ENCODE measurements at places on chromosomes 3 and 15.

- DNase-seq = no peak
These were observed 675 bp downstream of the PSMD6 start for GRCh38 chr3:64022451-64023186.

DNA sequence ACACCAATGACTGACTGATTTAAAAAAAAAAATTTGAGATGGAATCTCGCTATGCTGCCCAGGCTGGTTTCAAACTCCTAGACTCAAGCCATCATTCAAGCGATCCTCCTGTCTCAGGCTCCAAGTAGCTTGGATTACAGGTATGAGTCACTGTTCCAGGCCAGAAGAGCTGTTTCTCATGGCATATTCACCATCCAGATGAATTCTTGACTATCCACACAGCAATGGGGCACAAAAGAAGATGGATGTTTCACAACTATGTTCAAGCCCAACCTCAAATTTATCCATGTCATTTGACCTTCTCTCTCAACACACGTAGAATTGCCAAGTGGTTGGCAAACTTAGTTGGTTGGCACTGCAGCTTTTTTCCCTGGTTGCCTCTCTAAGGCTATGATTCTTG lies 40.6 kb downstream of the PRICKLE2 start:
- no peak for DNase-seq

- DNase-seq = no peak
These were observed 10.2 kb upstream of the CCDC174 start for GRCh38 chr3:14641346-14641745.

GRCh38 chr15:63407612-63408011 lies 26.0 kb upstream of the CA12 start:
- no peak for DNase-seq

DNA sequence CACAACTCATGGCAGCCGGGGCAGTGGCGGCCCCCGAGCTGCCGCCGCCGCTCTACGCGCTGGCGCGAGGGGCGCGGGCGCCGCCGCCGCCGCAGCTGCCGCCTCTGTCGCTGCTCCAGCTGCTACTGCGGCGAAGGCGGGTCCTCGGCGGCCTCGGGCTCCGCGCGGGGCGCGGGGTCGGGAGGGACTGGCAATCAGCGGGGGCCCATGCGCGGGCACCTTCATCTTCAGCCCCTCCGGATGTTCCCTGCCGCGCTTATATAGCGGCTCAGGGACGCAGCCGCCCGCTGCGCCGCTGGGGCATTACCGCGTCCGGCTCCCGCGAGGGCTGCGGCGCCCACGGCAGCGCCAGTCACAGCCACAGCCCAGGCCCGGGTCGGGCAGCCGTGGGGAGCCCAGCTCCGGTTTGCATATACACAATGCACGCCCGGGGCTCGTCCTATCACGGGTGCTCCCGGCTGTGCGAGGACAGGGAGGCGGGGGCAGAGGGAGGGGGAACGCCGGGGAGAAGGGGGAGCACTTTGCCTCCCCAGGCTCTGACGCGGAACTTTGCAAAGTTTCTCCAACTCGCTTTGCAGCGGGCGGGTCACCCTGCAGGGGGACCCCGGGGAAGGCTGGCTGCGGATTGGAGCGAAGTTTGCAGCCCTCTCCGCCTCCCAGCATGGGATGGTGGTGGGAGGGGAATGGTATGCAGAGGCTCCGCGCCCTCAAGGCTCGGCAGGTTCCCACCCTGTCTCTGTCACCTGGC lies at the start of gene VGLL3:
Gene VGLL3, minus strand, starts transcription at position 416 of the 748 bp plus-strand sequence. Its CDS starts 406 bp downstream, at position 10.
- no peak for DNase-seq

- no peak for DNase-seq
These were observed 24.2 kb downstream of the CPN2 start for GRCh38 chr3:194326968-194327217.

GRCh38 chr3:129942296-129942695 lies 32.2 kb upstream of the TRH start:
- no peak for DNase-seq

GRCh38 chr15:67067930-67068551 lies 2.6 kb downstream of the SMAD3 start:
- no peak for DNase-seq

DNA sequence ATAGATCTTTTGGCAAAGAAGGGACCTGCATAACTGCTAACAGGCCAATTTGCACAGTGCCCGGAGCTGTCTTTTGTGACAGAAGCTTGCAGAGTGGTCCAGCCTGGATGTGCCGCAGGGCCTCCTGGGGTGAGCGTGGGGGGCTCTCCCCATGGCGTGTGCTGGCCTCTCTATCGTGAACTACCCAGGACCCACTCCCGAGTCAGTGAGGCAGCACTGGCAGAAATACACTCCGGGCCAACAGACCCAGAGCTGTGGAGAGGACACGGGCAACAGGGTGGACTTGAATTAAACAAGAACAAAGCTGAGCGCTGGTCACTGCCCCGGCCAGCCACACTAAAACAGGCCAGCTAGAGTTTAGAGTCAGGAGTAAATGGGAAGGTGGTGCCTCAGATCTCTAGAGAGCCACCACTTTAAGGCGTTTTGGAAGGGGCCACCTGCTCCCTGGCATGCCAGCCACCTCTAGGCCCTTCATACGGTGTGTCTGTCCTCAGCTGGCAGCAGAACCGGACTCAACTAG lies 152.1 kb downstream of the KLF13 start:
- no peak for DNase-seq

DNA sequence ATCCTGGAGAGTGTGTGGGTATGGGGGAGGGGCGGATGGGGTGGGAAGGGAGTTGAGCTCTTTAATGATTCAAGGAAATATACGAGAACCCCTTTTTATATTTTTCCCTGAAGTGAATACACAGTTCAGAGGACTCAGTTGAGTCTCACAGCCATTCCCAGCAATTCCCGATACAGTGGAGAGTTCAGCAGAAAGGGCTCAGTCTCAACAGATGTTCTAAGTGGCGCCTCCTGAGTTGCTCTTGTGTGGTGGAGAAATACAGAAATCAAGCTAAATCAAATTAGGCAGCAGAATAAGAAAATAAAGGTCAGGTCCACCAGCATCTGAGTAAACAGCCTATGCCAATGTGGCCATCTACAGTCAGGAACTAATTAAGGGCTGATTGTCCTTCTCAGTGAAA lies 372.1 kb downstream of the NR2F2 start:
- no peak for DNase-seq

DNA sequence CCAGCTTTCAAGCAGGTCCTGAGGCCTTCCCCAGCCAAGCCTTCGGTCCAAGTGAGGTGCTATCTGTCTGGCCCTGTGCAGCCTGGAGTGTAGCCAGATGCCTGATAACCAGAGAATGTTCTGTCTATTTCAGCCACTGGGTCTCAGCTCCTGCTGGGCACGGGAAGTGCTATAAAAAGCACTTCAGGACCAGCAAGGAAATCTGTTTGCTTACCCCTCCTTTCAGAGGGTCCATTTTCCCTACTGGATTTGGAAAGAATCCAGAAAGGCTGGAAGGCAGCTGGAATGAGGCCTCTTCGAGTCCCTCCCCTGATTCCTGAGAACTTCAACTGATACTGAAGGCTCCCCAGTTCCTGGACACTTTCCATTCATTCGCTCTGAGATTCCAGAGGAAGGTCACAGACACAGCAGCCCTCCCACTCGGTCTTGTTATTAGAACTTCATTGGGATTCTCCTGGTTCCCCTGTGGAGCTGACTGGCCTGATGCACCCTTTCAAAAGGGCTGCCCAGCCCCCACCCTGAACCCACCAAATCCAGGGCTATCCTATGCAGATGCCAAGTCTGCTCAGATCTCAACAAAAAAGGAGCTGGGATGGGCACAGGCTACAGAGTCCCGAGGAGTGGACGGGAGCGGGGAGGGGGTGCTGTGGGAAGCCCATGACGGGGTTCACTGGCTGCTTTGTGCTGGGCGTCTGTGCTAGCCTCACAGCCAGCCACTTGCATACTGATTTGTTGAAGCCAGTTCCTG lies 70.4 kb downstream of the UMPS start:
- no peak for DNase-seq

GRCh38 chr3:121730940-121731687 lies 18.4 kb downstream of the GOLGB1 start:
- no peak for DNase-seq

DNA sequence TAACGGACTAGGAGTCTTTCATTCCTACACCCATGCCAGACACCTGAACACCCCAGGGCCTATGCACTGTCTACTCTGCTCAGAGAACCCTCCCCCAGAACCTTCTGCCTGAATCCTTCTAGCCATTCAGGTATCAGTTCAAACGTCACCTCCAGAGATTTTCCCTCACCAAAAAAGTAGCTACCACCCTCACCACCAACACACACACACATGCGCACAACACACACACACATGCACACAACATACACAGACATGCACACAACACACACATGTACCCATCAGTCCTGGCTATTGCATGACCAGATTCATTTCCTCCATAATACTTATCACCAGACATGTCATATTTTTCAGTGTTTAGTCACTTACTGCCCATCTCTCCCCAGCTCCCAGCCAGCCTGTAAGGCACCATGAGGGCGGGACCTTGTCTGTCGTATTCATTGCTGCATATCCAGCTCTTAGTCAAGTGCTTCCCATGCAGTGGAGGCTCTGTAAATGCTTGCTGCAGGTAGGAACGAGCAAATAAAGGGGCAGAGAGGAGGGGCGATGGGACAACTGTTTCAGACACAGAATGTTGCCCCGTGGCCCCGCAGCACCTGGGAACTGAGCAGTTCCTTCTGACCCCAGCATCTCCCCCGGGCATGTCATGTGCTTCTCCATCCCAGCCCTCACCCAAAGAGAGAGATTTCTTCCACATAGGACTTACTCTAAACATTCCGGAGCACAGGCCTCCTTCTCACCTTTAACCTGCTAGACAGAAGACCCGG lies 29.2 kb downstream of the XXYLT1 start:
- DNase-seq = no peak

- no peak for DNase-seq
These were observed 44.5 kb downstream of the RGMA start for GRCh38 chr15:93044301-93045190.

- DNase-seq = no peak
These were observed 12.2 kb downstream of the GHRL start for GRCh38 chr3:10280571-10280970.

- DNase-seq = no peak
These were observed 17.7 kb downstream of the HEXA start for GRCh38 chr15:72358121-72358520.

- DNase-seq = no peak
These were observed 27.8 kb downstream of the TAFA4 start for GRCh38 chr3:68904578-68904977.

GRCh38 chr15:80160570-80161156 lies 7.9 kb downstream of the FAH start:
- no peak for DNase-seq

DNA sequence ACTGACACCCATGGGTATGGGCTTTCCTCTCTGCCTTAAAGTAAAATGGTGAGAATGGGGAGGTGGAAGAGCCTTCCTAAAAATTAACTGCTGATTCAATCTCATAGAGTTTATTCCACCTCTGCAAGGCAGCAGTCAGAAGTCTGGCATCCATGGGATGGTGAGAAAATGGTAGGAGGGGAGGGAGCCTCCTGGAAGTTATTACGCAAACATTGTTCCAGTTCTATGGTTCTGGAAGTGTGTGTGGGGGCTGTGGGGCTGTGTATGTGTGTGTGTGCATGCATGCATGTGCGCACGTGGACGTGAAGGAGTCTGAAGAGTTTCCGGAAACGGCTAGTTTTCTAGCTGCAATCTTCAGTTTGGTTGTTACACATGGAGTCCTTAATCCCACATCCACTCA lies 177.6 kb downstream of the KCNAB1 start:
- DNase-seq = no peak

DNA sequence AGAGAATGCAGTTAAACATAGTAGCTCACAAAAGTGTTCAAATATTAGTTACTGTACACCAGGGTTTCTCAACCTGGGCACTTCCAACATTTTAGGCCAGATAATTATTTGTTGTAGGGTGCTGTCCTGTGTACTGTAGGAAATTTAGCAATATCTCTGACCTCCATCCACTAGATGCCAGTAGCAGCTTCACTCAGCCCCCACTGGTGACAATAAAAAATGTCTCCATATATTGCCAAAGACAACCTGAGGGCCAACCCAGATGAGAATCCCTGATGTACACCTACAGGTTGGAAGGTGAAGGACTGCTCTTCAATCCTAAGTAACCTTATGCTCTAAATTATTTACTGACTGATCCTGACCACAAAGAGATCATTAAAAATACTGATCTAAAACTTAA lies 32.5 kb downstream of the DCUN1D1 start:
- no peak for DNase-seq

DNA sequence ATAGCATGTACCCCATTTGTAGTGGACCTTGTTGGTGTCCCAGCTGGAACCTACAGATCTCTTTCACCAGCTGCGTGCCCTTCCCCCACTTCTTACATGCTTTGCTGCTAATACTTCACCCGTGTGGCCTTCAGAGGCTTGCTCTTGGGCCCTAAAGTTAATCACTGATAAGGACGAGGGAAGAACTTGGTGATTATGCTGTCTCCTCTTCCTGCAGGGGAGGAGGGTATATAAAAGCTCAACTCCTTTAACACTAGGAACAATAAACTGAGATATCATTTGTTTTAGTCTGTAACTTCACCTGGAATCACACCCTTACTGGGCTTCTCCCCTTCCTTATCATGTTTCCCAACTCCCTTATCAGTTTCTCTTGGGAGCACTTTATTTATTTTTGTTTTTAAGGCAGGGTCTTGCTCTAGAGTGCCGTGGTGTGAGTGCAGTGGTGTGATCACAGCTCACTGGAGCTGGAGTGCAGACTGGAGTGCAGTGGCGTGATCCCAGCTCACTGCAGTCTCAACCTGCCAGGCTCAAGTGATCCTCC lies 43.2 kb upstream of the PIK3R4 start:
- no peak for DNase-seq

- no peak for DNase-seq
These were observed 101.2 kb upstream of the ZBTB20 start for GRCh38 chr3:115248274-115248673.

DNA sequence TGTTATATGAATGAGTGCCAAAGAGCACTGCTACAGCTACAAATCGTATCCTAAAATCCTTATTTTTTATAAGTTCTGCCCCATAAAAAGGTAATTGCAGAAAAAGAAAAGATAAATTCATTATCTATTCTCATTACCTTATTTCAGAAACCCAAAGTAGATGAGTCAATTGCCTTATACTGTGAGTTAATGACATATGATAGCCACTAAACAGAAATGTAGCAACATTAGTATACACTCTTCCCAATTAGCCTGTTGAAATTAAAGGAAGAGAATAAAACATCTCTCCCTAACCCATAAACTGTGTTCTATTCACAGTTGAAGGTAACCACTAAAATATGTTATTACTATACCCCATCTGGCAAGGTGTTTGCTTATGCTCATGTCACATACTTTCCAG lies 11.0 kb downstream of the TBL1XR1 start:
- DNase-seq = no peak

DNA sequence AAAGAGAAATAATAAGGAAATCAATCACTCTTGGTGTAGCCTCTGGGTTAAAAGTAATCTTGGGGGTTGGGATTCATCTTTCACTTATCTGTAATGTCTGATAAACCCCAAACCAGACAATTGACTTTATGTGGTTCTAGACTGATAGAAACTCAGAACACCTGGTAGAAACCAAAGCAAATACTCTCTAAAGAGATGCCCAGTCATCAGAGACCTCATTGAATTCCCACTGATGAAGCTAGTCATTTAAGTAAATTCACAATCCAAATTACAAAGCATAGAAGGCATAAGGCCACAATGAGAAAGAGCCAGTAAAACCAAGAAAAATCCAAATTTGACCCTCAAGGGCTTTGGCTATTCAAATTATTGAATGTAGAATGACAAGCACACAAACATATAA lies 250.6 kb downstream of the MBNL1 start:
- DNase-seq = no peak

Measured in stimulated activated CD8-positive, alpha-beta memory T cell treated with anti-CD3 and anti-CD28 coated beads, Interleukin-7, amount 100 ng/mL, for 1 hour (primary cell).